NCI-H1436 treated with DMSO at 0.1 percent for 48 hours (cell line): ENCODE measurements at places on chromosomes 1 and 21.

- no peak for DNase-seq
These were observed 296.0 kb downstream of the HHAT start for GRCh38 chr1:210624722-210625121.

DNA sequence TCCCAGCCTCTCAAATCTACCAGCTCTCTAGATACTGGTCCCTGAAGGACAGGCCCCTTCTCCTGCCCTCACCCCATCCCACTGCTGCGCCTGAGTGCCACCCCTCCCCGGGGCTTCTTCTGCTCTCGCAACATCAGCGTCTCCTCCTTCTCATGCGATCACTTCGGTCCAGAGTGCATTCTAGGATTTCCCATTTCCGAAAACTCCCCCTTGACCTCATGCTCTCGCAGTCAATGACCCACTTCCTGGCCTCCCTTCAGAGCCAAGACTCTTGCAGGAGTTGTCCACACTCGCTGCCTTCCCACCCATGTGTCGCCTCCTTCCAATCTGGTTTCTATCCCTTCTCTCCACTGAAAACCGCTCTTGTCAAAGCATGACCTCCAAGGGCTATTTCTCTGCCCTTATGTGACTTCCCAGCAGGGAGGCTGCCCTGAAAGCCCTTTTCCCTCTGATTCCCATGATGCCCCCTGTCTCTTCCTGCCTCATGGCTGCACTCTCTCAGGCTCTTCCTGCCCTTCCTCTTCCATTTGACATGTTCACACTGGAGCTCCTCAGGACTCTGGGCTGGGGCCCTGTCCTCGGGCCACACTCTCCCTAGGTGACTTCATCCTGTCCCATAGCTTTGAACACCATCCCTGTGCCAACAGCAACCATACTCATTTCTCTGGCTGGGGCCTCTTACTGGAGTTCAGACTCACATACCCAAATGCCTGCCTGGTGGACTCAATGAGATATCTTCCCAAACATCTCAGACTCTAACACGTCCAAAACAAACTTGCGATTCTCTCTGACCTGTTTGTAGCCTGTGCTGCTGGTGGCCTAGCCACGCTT, 46.0 kb downstream of the LDLRAD2 start:
- DNase-seq, result no peak

GRCh38 chr1:3174487-3175247, 105.7 kb downstream of the PRDM16 start:
- DNase-seq, result no peak

DNA sequence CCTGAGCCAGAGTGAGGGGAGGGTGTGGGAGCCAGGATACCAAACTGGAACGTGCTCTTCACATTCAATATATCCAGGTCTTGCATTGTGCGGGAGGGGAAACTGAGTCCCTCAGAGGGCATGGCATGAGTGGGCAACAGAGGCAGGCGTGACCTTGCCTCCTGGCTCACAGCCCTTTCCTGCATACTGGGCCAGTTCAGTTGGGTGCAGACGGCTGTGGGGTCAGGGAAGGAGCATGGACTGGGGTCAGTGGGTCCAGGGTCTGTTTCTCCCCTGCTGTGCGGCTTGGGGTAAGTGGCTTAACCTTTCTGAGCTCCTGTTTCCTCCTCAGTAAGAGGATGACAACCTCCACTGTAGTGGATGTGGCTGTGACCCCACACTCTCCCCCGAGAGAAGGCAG, 16.6 kb downstream of the SERINC2 start:
- no peak for DNase-seq

DNA sequence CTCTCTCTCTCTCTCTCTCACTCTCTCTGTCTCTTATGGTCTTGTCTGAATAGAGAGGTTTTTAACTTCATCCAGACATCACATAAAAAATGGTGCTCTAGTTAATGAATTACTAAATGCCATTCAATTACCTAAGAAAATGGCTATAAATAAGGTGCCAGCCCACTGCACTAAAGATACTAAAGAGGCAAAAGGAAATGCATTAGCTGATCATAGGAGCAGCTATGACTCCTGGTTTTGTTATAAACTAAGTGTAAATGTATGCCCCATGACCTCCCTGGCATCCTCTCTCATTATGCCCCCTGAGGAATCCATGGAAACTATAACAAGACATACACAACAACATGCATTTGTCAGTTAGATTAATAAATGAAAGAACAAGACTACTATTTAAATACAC, 57.5 kb upstream of the PDC start:
- DNase-seq, result no peak

DNA sequence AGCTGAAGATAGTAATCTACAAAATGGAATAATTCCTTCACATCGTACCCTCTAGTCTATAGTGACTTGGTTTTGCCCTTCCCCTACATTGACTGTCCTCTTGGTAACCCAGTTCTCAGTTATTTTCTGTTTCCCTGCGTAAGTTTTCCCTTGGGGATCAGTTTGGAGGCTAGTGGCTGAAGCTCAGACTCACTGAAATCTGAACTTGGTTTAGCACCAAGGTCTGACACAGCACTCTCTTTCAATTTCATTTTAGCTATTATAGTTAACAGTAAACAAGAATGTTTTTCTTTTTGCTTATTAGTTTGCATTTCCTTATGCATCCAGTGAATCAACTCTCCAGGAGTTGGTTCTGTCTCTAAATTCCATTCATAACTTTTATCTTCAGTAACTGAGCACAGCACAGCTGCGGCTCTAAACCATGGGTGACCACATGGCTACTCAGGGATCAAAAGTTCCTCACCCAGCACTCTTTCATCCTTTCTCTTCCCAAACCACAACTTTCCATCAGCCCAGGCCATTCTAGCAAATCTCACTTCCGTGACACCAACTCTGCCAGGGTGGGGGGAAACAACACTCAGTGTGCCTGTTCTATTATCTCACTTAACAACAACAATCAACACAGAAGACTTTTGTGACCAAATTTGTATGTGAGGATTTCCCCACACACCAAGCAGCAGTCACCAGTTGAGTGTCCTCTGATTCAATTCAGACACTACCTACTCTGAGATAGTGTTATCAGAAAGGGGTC, 17.6 kb upstream of the IFI6 start:
- no peak for DNase-seq

- DNase-seq, result no peak
These were observed 7.1 kb upstream of the KRTAP10-4 start for GRCh38 chr21:44566403-44566802.

- DNase-seq, result no peak
These were observed 90.5 kb downstream of the BEND5 start for GRCh38 chr1:48686159-48686558.

GRCh38 chr1:244920911-244921761, 56.8 kb upstream of the HNRNPU start:
- DNase-seq, result no peak

DNA sequence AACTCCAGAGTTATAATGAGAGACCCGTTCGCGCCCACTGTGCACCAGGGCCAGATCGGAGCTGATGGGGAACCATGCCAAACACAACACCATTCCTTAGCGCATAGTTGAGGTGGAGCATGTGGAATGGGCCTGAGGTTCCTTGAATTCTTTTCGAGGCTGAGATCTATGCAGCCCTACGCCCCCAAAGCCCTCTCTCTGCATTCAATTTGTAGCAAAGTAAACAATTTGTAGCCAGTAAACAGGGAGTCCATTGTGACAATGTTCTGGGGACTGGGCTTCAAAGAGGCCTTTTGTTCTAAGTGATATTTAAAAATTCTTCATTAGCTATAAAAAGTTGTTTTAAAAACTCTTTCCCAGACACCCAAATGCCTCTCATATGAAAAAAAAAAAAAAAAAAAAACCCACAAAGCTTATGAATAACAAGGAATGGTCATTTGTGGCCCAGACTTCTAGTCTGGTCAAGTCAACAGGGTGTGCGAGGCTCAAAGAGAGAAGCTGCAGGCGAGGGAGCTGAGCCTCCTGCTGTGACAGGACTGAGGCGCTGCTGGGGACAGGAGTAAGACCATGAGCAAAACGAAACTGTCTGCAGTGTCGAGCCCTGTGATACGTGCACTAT, 30.6 kb upstream of the KCNE2 start:
- DNase-seq, result no peak

GRCh38 chr1:235710687-235711086, 61.1 kb upstream of the GNG4 start:
- no peak for DNase-seq

- DNase-seq, result no peak
These were observed 152.5 kb downstream of the CDC7 start for GRCh38 chr1:91653183-91653582.

DNA sequence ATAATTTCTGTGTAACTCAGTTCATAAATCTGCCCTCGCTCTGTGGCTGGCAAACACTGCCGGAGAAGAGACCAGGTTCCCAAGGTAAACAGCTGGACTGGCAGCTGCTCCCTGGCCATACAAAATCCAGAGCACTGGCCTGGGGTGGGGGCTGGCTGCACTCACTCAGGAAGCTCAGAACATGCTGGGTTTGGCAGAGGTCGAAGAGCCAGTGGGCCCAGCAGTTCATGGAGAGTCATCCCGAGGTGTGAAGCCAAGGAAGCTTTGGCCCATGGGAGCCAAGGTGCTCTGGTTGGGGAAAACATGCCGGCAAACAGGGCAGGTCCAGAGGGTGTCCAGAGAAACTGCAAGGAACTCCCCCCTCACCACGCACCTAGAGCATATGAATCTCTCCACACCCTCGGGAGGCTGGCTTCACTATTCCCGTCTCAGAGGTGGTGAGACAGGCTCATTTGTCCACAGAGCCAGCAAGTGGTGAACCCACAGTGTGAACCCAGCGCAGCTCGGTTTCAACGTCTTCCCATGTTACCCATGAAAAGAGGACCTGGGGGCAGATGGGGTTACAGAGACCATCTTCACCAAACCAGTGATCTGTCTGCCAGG, 102.4 kb downstream of the DMRTB1 start:
- DNase-seq, result no peak

DNA sequence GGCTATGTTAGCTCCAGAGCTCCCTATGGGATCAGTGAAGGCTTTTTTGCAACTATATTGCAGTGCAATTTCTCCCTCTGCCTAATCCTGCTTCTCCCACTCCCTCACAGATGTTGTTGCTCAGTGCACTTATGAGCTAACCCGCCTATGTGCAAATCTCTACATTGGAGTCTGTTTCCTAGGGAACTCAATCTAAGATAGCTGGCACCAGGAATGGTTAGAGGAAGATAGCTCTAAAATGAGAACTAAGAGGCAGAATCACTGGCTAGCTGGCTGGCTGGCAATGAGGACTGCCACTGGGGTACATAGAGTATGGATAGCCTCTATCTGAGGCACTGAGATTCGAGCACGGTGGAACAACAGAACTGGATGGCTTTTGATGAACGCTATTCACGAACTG, 39.5 kb downstream of the ADSS2 start:
- DNase-seq, result no peak

DNA sequence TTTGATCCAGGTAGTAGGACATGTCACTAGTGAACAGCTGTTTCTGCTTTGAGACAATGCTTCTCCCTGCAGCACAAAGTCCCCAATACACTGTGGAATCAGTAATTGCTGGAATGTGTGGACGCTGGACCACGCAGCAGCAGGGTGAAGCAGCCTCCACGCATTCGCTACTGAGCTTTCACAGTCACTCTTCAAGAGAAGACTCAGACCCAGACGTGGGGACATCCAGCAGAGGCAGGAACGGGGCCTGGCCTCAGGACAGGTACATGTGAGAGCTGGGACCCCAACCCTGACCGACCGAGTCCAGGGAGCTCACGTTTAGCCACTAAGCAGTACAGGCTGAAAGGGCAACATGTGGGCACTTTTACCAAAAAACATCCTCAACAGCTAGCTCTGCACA, 34.1 kb upstream of the PRDM15 start:
- no peak for DNase-seq

- no peak for DNase-seq
These were observed 9.7 kb upstream of the CLCC1 start for GRCh38 chr1:108972951-108973350.

- DNase-seq, result no peak
These were observed 6.1 kb downstream of the GAS5 start for GRCh38 chr1:173861731-173862145.

DNA sequence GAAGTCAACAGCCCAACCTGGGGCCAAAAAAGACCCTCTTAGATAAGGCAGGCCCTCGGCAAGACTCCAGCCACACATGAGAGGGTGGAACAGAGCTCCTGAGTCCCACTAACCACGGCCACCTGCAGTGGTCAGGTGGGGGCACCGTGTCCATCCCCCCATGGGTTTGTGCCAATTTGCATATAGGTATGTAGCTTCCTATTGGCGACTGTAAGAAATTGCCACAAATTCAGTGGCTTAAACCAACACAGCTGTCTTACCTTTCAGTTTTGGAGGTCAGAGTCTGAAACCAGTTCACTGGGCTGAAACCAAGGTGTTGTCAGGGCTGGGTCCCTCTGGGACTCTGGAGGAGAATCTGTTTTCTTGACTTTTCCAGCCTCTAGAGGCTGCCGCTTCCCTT, 59.3 kb downstream of the COL18A1 start:
- DNase-seq, result no peak

- DNase-seq, result no peak
These were observed 2.4 kb upstream of the CCT8 start for GRCh38 chr21:29075706-29076466.
